ENCODE measurements at places on chromosomes 5 and 9.

- DNase-seq, result no peak
Measured at GRCh38 chr5:36875790-36876298, 725 bp upstream of the NIPBL start.

- no peak for DNase-seq
Measured at GRCh38 chr9:93303806-93304573, 120.1 kb downstream of the WNK2 start.

DNA sequence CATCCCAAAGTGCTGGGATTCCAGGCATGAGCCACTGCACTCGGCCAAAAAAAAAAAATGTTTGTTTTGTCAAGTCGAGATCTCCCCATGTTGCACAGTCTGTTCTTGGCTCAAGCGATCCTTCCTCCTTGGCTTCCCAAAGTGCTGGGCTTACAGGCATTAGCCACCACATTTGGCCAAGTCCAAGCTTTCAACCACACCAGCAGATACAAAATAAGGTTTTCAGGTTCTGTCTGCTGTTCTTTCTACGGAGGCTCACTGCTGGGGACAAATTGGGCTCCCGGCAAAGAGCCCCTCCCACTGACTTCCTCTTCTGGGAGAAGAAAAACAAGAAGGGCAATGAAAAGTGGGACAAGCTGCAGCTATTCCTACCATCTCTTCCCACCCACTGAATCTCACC, 37.6 kb upstream of the GGTA1 start:
- no peak for DNase-seq

- DNase-seq, result no peak
Measured at GRCh38 chr9:34046784-34047379, 1.8 kb downstream of the UBAP2 start.

DNA sequence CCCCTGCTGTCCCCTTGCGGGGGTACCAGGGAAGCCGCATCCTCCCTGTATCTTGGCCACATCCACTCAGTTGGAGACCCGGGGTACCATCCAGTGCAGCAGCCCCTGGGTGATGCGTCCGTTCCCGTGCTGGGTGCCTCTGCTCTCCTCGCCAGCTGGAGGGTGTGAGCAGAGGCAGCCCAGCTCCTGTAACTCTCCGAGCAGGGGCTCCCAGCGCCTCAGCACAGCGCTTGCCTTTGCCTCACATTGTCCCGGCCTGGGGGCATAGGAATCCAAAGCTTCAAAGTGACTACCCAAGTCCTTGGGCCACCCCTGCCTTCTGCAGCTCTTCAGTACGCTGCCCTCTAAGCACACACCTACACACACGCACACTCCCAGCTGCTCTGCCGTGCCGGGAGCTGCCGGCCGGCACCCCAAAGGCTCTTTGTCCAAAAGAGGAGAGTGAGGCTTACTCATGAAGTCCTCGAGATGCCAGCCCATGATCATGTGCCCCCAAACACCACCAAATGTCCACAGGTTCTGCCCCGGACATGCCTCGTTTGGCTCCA, 733 bp downstream of the ANGPTL2 start:
- DNase-seq, result no peak

GRCh38 chr9:89883401-89884341, 278.9 kb downstream of the GADD45G start:
- DNase-seq, result no peak

DNA sequence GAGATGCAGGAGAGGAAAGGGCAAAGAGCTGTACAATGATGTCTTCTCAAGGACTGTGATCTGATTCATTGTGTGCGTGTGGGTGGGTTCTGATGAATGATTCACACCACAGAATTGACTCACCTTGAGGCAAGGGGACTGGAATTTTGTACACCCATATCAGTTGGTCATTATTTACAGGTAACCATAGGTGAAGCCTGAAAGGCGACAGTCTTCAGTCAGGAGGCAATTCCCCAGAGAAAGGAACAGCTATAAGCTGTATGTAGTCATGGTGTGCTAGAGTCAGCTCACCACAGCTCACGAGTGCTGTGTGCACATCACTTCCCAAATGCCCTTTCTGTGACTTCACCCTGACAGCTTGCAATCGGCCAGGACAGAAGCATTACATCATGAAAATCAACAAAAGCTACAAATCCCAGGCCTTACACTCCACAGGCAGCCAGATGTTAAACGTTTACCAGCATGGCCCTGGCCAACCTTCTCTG, 87.6 kb upstream of the RPS23 start:
- DNase-seq, result no peak

GRCh38 chr5:643351-643801, 31.2 kb downstream of the CEP72 start:
- no peak for DNase-seq

GRCh38 chr9:92719028-92719647, 45.5 kb downstream of the BICD2 start:
- DNase-seq, result no peak

DNA sequence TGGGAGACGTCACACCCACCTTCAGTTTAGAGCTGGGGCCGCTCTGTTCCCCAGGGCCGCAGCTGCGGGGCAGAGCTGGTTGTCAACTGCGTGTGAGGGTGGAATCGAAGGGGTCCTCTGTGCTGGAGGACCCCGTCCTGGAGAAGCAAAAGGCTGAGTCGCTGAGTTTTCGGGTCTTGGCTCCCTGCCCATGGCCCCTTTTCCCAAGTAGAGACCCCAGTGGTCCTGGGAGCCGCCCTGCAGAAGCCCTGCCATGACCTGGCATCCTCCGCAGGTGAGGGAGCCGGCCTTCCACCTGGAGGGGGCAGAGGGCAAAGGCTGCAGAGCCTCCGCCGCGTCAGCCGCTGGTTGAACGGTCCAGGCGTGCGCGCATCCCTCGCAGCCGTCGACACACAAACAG, 90.4 kb upstream of the COL5A1 start:
- no peak for DNase-seq

DNA sequence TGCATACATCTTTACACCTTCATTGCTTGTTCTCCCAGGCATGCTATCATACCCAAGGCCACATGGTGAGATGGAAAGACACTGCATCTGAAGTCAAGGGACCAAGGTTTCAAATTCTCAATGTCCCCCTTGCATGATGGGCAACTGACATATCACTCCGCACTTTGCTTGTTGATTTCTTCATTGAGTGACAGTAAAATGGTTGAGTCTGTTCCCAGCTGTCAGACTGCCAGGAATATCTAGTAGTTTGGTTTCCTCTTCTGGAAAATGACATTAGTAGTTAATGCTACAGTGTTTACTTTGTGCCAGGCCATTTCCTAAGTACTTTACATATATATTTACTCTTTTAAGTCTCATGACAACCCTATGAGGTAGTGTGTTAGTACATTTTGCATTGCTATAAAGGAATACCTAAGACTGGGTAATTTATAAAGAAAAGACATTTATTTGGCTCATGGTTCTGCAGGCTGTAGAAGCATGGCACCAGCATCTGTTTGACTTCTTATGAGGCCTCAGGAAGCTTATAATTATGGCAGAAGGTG, 114.4 kb downstream of the PCSK1 start:
- DNase-seq, result no peak

DNA sequence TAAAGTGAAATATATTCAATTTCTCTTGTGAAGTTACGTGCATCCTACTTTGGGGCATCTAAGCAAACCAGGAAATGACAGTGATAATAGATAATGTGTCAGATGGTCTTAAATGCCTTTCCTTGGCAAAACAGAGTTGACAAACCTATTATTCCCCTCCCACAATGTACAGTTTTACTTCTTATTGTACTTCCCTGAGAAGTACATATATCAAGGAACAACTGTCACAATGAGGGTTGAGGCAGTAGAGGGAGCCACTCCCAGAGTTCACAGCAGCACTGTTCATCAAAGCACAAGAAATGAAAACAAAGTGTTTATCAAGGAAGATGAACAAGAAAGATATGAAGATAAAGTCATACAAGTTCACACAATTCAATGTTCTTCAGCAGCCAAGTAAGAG, 41.1 kb downstream of the ELAVL2 start:
- no peak for DNase-seq

Measured in AG04449 (cell line).